ENCODE measurements at places on chromosomes 4 and X.

- no peak for DNase-seq
These were observed 1.8 kb upstream of the NAA15 start for GRCh38 chr4:139299536-139299935.

DNA sequence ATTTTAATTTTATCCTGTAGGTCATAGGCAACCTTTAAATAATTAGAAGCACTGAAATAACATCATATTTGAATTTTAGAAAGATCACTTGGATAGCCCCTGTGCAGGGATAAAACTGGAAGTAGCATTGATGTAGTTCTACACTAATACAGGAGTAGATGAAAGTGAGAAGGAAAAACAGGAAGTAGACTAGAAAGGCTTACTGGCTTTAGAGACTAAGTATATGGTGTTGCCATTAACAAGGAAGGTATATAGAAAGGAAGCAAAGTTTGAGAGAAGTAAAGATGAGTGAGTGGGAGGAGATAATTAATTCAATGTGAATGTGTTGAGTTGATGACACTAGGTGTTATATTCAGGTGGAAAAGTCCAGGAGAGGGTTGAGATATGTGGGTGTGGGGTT, 73.1 kb upstream of the EPGN start:
- DNase-seq = peak; percentile 82

DNA sequence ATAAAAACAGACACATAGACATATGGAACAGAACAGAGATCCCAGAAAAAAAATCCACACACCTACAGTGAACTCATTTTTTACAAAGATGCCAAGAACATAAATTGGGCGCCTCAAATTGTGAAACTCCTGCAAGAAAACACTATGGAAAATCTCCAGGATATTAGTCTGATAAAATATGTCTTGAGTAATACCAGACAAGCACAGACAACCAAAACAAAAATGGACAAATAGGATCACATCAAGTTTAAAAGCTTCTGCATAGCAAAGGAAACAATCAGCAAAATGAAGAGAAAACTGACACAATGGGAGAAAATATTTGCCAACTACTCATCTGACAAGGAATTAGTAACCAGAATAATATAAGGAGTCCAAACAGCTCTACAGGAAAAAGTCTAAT, 337.3 kb upstream of the DIPK2B start:
- no peak for DNase-seq

GRCh38 chr4:26854701-26855100, 5.9 kb upstream of the STIM2 start:
- no peak for DNase-seq

- DNase-seq = no peak
These were observed 125.0 kb downstream of the PPP3CA start for GRCh38 chr4:101222156-101222845.

GRCh38 chr4:143399113-143399949, 62.7 kb downstream of the GAB1 start:
- DNase-seq = peak; percentile 12

- no peak for DNase-seq
These were observed 23.8 kb downstream of the SOWAHB start for GRCh38 chr4:76874176-76874575.

- no peak for DNase-seq
These were observed 171.2 kb downstream of the MSN start for GRCh38 chrX:65838674-65839073.

DNA sequence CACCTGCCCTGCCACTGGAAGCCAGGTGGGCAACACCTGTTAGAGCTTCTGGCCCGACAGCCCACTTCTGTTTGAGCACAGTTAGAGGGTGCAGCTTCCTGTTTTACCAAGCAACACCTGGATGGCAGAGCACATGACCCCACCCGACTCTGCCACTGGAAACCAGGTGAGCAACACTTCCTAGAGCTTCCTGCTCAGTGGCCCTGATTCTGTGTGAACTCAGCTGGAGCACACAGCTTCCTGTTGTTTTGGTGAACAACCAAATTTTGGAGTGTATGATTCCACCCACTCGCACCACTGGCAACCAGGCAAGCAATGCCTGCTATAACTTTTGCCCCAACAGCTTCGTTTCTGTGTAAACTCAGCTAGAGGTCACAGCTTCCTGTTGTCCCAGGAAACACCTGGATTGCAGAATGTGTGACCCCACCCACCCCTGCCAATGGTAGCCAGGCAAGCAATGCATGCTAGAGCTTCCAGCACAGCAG, 163.8 kb upstream of the KLF8 start:
- no peak for DNase-seq

- no peak for DNase-seq
These were observed 183.6 kb downstream of the QDPR start for GRCh38 chr4:17328141-17328815.

DNA sequence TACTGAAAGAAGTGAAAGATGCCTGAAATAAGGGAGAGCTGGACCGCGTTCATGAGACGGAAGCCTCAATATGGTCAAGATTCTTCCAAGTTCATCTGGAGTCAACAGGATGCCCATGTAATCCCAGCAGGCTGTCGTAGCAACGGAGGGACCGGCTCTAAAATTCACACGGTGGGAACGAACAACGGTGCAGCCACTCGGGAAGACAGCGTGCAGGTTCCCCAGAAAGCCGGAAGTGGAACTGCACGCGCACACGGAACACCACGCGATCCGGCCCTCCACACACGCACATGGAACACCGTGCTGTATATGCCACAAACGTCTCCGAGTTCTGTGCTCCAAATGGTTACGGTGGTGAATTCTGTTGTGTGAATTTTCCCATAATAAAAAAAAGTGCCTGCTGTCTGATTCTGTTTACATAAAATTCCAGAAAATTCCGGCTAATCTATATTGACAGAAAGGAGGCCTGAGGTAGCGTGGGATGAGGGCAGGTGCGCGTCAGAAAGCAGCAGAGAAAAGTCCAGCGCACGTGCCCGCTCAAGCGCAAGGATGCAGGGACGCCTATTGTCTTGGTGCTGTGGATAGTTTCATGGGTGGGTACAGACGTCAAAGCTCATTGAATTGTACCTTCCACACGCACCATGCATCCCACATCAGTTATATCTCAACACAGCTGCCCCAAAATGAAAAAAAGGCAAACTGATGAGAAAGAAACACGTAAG, 31.2 kb downstream of the PPP2R3B start:
- DNase-seq = no peak

GRCh38 chrX:16188687-16189086, 21.4 kb downstream of the MAGEB17 start:
- DNase-seq = no peak

- DNase-seq = no peak
These were observed 384.8 kb downstream of the FAM133A start for GRCh38 chrX:94058728-94059382.

DNA sequence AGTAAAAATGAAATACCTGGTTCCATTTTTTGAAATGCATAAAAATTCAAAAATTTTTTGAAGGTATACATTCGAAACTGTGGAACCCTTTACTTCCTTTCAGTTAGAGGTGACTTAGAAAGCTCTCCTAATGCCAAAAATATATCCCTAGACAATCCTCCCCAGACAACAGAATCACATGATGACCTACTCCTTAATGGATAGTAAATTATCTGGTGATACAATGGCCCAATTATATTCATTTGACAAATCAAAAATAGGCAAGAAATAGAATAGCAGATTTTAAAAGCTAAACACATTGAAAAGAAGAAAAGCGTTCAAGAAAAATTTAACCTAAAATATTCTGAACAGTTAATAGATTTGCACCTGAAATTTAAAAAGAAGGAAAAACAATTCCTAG, 3.5 kb upstream of the UGT2A2 start:
- DNase-seq = no peak

DNA sequence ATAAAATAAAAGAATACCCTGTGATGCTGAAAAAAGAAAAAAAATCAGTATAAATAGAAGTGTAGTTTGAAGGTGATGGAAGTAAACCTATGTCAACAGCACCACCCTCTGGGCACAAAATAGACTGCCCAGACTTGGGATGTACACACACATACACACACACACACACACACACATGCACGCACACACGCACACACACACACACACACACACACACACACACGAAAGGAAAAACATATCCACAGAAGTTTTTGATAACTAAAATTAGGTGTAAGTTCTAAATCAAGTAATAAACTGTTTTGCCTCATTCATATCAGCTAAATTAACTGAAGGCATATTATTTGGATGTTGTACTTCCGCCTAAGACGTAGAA, 40.5 kb downstream of the ANXA5 start:
- peak; percentile 49 for DNase-seq

DNA sequence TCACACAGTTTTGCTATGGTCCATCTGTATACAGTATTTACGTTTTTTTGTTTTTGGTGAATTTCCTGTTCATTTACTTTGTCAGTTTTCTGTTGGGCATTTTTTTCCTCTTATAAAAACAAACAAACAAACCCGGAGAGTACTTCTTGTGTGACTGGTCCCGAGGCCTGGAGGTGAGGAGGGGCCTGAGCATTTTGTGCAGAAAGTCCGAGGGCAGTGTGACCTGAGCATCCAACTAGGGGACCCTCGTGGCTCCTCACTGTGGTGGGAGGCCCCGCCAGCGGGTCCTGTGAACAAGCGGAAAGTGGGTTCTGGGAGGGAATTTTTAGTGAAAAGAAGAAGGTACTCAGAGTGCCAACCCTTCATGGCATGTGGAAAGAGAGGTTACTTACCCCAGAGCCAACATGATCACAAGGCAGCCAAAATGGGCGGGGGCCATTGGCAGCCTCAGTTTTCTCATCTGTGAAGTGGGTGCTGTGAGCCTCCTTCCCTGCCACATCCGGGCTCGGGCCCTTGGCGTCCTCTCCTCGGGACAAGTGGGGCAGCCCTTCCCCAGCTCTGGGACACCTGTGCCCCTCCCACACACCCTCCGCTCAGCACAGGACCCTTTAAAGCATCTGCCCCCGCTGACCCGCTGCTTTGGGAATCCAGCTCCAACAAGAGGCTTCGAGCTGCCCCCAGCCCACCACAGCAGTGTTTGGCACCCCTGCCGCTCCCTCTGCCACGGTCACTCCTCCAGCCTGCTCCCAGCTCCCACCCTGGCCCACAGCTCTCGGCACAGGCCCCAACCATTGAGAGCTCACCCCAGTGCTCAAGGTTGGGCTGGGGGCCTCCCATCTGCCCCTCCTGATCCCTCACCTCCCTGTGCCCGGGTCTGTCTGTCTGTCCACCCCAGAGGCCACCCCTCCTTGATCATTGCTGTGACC, 22.8 kb upstream of the GPR78 start:
- no peak for DNase-seq

- DNase-seq = no peak
These were observed 10.3 kb downstream of the PAGE2 start for GRCh38 chrX:55099162-55099561.

GRCh38 chr4:89300499-89300898, 7.1 kb downstream of the GPRIN3 start:
- no peak for DNase-seq

DNA sequence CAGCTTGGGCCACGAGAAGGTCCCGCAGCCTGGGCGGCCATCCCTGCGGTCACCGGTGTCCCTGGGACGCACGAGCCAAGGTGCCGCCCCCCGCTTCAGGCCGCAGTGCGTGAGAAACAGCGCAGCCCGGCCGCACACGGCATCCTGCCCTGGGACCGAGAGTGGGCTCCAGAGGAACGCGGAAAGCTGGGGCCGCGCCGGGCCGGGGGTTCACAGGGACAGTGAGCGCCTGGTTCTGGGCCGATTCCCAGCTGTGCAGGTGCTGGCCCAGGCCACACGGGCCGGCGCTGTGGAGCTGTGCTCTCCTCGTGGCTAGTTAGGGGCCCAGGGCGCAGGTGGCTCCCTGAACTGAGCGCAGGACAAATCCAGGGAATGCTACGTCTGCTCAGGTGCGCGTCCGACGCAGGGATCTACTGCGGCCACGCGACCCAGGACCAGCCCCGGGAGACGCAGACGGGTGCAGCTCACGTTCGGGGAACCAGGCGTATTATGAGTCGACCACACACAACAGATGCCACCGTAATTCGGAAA, 25.8 kb upstream of the GTPBP6 start:
- no peak for DNase-seq

DNA sequence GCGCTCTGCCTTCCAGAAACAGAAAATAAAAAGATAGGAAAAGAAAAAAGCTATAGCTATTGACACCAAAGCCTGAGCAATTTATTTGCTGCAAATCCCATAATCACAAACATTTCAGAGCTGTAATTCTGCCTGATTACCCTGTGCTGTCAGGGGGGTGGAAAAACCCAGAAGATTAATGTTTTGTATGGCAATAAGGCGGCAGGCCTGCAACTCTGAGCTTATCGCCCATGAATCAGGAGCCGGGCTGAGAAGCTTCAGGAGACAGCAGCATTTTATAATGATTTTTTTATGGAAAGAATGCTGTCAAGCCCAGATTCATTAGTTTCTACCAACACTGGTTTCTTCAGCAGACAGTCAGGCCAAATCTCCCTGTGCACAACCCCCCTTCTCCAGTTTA, 82.6 kb upstream of the TMEM164 start:
- no peak for DNase-seq

DNA sequence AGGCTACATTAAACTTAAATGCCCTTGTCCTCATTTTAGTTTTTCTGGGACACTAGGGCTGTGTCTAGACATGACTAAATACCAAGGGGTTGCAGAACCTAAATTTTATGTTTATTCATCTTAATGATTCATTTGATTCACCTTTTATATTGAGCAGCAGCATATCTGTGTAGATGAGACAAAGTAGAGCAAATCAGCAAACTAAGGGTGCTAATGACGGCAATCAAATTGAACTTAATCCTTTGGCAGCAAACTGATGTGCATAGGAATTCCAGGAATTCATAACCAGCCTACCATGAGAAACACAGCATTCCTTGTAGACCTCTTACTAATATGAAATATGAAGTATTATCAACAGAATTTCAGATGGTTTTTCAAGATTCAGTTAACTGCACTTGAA, 25.1 kb downstream of the EPHA5 start:
- no peak for DNase-seq

- DNase-seq = peak; percentile 10
These were observed 54.0 kb downstream of the JADE1 start for GRCh38 chr4:128863312-128864075.

GRCh38 chr4:163380703-163381102, 37.0 kb downstream of the NPY5R start:
- peak; percentile 9 for DNase-seq

- no peak for DNase-seq
These were observed 65.3 kb upstream of the NDUFC1 start for GRCh38 chr4:139367421-139368090.
